ENCODE measurements at places on chromosomes 1 and 21. TPM values are rescaled to one million over a fixed set of nuclear protein-coding genes. Genes with fewer than 3 reads are reported as not detected.

DNA sequence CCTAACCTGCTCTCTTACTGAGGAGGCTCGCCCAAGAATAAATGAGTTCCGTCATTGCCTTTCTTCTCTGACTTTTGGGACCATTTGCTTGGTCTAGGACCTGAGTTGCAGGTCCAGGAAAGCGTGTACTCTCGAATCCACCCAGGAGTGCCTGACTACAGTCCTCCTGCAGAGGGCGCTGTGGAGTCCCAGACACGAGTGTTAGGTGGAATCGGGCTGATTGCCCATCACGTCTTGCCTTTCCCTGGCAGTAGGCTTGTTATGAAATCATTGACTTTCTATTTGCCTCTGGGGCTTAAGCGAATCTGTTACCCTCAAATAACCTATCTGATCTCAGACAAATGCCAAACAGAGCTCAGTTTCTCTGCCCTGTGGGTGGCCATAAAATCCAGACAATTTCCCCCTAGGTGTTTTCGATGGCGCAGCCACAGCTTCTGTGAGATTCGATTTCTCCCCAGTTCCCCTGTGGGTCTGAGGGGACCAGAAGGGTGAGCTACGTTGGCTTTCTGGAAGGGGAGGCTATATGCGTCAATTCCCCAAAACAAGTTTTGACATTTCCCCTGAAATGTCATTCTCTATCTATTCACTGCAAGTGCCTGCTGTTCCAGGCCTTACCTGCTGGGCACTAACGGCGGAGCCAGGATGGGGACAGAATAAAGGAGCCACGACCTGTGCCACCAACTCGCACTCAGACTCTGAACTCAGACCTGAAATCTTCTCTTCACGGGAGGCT, at the start of gene IL20:
Gene IL20 (plus strand): TSS at position 685 of the 733 bp plus-strand sequence. CDS start 230 bp downstream, outside the sequence.
- H3K4me1 ChIP-seq, result no peaks in the 10 kb centered on the region
- no peak within 1 kb of the TSS for H3K4me3 ChIP-seq
- no peak within 1 kb of the TSS for H3K27ac ChIP-seq
- no peaks in the 10 kb centered on the region for H3K36me3 ChIP-seq

The AQP10 gene
- polyA plus RNA-seq, result not detected

DNA sequence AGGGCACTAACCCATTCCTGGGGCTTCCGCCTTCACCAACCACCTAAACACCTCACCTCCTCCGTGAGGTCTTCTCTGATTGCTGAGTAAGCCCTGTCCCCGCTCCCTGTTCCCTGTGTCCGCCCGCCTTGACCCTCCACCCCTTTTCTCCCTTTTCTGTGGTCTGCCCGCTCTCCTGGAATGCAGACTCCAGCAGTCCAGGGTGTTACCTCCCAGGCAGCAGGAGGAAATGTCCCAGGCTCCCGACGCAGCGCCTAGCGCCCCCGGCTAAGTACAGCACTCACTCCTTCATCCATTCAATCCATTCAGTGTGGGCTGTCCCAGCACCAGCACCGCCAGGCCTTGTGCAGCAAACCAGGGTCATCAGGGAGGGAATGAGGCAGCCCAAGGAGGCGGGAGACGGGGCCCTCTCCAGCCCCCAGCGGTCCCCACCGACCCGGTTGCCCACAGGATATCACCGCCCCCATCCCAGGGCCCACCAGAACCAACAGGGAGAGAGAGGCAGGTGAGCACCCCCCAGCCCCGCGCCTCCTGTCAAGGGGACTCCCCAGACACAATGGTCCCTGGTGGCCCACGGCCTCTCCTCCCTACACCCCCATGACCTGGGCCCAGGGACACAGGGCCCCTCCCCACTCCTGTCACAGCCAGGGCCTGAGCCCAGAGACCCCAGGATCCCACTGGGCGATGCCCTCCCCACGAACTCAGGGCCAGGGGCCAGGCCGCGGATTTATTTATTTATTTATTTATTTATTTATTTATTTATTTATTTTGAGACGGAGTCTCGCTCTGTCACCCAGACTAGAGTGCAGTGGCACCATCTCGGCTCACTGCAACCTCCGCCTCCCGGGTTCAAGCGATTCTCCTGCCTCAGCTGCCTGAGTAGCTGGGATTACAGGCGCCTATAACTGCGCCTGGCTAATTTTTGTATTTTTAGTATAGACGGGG, 10.2 kb downstream of the TNFRSF14 start:
- H3K4me3 ChIP-seq, result no peak overlapping the region
- DNase-seq, result no peak
- no peaks in the 10 kb centered on the region for H3K36me3 ChIP-seq
- no peaks in the 10 kb centered on the region for H3K4me1 ChIP-seq

DNA sequence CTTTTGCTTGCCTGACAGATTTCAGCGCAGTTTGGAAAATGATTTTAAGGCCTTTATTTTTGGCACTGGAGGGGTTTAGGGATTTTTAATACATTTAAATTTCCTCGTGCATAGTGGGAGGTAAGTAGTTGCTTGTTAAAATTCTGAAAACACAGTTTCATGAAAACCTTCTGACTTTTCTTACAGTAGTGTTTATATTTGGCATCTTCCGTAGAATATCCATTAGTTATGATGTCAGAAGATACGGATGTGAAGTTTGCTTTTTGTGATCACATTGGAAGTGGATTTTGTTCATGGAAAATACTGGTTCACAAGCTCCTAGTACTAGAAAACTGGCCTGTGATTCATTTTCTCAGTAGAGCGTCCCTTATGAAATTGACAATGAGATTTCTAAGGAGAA, 1.3 kb downstream of the RABGAP1L start:
- no peaks in the 10 kb centered on the region for H3K27me3 ChIP-seq
- no peaks in the 10 kb centered on the region for H3K36me3 ChIP-seq
- H3K4me1 ChIP-seq, result peaks cover 8% of the 10 kb centered on the region
- no peak overlapping the region for H3K27ac ChIP-seq
- no peak overlapping the region for H3K4me3 ChIP-seq

- no peaks in the 10 kb centered on the region for H3K27me3 ChIP-seq
- no peaks in the 10 kb centered on the region for H3K36me3 ChIP-seq
- H3K4me3 ChIP-seq, result no peak overlapping the region
- H3K27ac ChIP-seq, result peak overlapping the region; percentile 73
- H3K4me1 ChIP-seq, result no peaks in the 10 kb centered on the region
Observed at GRCh38 chr1:22815421-22816066, 104.9 kb downstream of the EPHB2 start.

DNA sequence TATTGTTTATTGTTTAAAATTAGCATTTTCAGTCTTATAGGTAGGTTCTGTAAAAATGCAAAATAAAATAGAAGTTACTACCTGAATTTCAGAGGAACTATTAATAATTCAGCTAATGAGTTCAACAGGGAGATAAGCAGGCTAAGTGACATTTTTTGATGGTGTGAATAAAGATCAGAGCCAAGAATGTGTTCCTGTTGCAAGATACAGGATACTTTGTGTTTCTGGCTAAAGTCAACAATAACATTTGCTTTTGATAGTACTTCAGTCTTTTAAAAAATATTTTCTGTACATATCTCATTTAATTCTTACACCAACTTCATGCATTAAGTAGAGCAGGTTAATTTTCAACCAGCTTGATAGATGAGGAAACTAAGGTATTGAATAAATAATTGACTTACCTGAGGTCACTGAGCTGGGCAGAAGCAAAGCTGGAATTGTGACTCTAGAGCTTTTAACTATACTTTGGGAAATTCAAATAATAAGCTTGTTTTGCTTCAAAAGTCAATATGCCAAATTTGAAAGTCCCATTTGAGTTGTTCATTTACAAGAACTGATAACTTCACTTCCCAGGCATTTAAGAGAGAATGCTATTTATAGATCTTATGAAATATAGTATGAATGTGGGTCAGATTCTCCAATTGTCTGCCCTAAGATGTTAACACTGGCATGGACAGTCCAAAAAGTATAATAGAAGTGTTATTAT, 6.0 kb downstream of the GORAB start:
- H3K4me3 ChIP-seq, result no peak overlapping the region
- H3K36me3 ChIP-seq, result peaks cover 24% of the 10 kb centered on the region
- H3K27ac ChIP-seq, result peak overlapping the region; percentile 45
- H3K4me1 ChIP-seq, result peaks cover 44% of the 10 kb centered on the region

- H3K27ac ChIP-seq, result peak overlapping the region; percentile 83
- no peaks in the 10 kb centered on the region for H3K27me3 ChIP-seq
- H3K4me1 ChIP-seq, result peaks cover 29% of the 10 kb centered on the region
Observed at GRCh38 chr1:184625271-184625670, 129.4 kb downstream of the EDEM3 start.

The CADM3 gene
- polyA plus RNA-seq, result 5.9 TPM

- H3K4me3 ChIP-seq, result no peak overlapping the region
- H3K27ac ChIP-seq, result no peak overlapping the region
- no peaks in the 10 kb centered on the region for H3K4me1 ChIP-seq
- DNase-seq, result no peak
- no peaks in the 10 kb centered on the region for H3K36me3 ChIP-seq
Observed at GRCh38 chr1:220954321-220955075, 75.3 kb downstream of the HLX start.

- H3K27me3 ChIP-seq, result no peaks in the 10 kb centered on the region
- H3K36me3 ChIP-seq, result no peaks in the 10 kb centered on the region
- no peaks in the 10 kb centered on the region for H3K4me1 ChIP-seq
- no peak for DNase-seq
Observed at GRCh38 chr1:117656202-117656641, 50.4 kb downstream of the TENT5C start.

GRCh38 chr1:147622731-147623130, 47.6 kb downstream of the ACP6 start:
- DNase-seq, result no peak
- H3K27ac ChIP-seq, result no peak overlapping the region
- H3K4me1 ChIP-seq, result peaks cover 3% of the 10 kb centered on the region
- no peak overlapping the region for H3K4me3 ChIP-seq
- no peaks in the 10 kb centered on the region for H3K27me3 ChIP-seq

The MARK1 gene
- 2.9 TPM for polyA plus RNA-seq

DNA sequence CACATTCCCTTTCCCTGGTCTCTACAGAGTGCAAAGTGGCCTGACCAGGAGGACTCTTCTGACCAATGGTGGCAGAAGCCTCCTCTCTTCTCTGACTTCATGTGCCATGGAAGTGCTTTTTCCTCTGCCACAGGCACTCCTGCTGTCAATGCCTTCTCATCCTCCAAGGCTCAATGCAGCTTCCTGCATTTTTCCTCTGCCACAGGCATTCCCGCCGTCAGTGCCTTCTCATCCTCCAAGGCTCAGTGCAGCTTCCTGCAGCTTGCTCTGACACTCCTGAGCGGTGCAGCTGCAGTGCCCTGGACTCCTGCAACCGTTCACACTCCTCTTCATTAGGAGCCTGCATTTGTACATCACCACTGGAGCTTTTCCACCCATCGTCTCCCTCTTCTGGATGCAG, 4.7 kb upstream of the ADARB1 start:
- DNase-seq, result no peak
- no peak overlapping the region for H3K27ac ChIP-seq
- peaks cover 7% of the 10 kb centered on the region for H3K4me1 ChIP-seq
- no peaks in the 10 kb centered on the region for H3K27me3 ChIP-seq

The DIRAS3 gene
- polyA plus RNA-seq, result 16.9 TPM

The SUSD4 gene
- 26.9 TPM for polyA plus RNA-seq

The FCGR1A gene
- polyA plus RNA-seq, result 10.6 TPM

The ALX3 gene
- 0.07 TPM for polyA plus RNA-seq
